ENCODE measurements at places on chromosomes 6 and 20.

DNA sequence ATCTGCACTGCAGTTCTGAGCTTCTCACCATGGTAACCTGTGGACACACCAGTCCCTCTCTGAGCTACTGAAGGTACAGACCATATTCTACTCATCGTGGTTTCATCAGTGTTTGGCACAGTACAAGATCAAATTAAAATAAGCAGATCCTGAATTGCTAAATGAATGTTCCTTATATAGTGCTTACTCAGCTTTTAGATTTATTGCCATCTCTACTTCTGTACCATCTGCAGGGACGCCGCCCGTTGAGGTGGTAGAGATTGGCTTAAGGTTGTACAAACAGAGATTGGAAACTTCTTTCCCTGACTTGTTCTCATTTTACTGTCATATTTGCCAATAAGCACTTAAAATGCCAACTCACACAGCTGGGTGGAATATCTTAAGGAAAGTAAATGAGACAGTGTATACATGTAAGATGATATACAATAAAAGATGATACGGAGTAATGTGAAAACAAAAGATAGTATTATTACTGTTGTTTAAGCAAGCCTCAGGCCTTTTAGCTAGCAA, 223.4 kb upstream of the FOXQ1 start:
- no peak for DNase-seq

GRCh38 chr6:33117811-33118277, 42.1 kb downstream of the HLA-DPB1 start:
- DNase-seq: no peak

DNA sequence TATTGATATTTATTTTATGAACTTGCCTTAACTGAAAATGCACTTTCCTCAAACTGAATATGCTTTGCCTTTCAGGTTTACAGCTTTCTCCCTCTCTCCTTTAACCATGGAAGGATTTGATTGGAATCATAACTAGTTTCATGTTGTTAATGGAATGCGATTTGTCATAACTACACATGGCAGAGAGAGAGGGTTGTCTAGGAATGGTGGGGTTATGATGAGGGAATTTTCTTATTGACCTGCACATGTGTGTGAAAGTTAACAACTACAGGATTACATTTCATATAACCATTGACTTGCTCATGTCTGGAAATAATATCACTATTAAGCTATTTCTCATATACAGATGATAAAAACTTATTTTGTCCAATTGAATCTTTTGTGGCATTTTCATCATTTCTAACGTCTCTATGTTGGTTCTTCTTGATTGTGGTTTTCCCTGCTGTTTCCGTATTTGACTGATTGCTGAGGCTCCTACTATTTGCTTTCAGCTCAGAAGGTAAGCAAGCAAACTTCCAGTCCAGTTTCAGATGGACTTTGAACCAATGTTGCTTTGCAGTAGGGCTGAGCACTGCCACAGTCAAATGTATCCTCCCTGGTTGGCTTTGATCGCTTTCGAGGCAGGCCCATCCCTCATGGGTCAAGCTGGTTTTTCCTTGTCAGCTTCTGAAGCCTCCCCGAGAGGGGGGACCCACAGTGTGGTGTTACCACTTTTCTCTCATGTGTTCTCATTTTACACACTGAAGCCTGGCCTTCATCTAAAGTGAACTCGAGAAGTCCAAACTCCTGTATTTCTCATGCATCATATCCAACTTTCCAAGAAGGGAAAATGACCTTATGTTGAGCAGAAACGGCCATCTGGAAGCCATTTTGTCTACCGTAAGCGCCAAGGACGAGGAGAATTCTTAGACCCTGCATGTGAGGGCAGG, 7.6 kb upstream of the CCN2 start:
- DNase-seq: no peak

- DNase-seq: no peak
Measured at GRCh38 chr20:19375395-19375794, 163.0 kb downstream of the SLC24A3 start.
